ENCODE measurements at places on chromosomes 12 and 14.

DNA sequence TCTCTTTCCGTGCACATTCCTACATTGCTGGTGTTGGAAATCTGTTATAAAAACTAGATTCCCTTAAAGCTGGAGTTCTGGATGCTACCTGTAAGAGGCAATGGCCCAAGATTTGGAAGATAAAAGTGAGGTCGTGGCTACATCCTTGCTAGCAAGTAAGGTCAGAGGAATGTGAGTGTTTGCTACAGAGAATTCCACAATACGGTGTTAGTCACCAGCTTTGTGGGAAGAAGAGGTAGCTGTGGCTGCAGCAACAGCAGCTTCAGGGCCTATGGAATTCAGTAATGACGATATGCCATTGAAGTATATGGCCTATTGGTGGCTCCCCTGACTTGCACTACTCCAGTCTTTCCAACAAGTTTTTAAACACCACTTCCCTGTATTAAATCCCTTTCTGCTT is 227.7 kb upstream of the TMEM260 start:
- DNase-seq, result no peak

GRCh38 chr12:111309584-111309983 is 59.3 kb downstream of the PHETA1 start:
- DNase-seq, result no peak

DNA sequence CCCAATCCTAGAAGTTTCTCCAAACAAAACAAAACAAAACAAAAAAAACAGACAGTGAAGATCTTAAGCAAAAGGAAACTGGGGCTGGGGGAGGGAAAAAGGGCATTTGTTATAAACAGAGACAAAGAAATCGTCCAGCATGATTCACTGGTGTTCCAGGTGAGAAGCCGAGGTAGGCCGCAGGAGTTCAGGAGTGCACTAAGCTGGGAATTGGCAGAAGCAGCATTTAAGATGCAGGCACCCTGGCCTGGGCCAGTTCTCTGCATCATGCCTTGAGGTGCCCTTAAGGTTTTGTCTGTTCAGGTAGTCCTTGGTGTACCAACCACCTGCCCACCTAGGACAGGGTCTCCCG is 11.2 kb downstream of the TBX3 start:
- DNase-seq, result no peak

GRCh38 chr12:110763583-110763982 is 20.9 kb upstream of the PPP1CC start:
- no peak for DNase-seq

DNA sequence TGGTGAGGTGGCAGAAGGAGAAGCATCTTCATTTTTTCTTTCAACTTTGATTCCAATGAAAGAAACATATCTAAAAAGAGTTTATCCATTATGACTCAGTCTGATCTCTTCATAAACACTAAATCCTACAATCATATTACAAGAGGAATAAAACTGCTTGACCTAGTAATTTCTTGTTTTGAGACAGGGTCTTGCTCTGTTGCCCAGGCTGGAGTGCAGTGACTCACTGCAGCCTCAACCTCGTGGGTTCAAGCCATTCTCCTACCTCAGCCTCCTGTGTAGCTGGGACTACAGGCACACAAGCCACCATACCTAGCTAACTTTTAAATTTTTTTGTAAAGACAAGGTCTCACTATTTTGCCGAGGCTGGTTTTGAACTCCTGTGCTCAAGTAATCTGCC is 147.2 kb downstream of the NDUFA12 start:
- DNase-seq, result no peak

GRCh38 chr12:116525418-116526001 is 33.7 kb upstream of the MAP1LC3B2 start:
- no peak for DNase-seq

GRCh38 chr14:93984070-93984469 is 7.7 kb upstream of the ASB2 start:
- DNase-seq, result no peak

DNA sequence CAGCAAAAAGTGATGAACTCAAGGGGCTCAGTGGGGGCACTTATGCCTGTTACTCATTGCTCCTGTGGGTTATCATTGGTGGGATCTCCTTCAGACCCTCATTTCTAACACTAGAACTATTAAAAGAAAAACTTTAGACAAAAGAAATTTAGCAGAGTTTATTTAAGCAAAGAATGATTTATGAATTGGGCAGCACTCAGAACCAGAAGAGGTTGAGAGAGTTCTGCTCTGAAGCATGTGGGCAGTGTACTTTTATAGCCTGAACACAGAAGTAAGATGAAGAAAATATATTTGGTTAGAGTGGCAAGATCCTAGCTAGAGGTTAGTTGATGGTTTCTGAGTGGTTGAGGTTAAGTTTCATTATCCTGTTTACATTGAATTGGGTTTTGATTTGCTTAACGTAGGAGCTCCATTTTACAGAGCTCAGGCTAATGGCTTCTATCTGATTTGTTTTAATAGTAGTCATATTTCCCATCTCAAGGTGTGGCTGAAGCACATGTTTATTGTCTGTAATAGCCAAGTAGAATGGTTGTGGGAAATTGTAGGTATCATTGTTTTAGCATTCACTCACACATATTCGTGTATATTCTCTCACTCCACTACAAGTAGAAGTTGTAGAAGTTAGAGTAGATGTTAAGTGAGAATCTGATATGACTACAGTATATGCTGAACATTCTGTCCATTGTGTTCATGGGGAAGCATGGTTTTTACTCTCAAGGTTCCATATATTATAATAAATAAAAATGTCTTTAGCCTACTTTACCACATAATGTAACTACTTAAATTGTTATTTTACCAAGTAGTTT is 27.6 kb downstream of the LEMD3 start:
- no peak for DNase-seq

DNA sequence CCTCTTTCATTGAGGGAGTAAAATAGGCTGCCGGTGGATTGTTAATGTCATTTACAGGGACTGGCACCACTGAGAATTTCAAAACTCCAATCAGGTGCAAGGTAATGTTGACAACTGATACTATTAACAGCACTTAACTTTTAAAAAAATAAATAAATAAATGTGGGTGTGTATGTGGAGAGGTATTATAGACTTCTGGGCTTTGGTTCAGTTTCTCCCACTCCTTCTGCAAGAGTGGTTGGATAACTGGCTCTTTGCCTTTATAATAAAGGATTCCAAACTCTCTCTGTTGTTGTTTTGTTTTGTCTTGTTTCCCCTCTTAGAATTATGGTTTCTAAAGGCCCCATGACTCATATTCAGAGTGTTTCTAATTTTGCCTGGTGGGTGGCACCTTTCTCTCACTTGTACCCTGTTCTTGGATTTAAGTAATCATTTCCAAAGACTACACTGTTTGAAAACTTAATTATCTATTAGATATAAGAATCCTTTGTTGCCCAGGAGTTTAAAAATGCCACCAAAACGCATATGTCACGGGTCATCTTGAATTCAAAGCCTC is 151.6 kb upstream of the ARID2 start:
- DNase-seq, result no peak

- no peak for DNase-seq
Observed at GRCh38 chr12:65803251-65803650, 21.0 kb upstream of the HMGA2 start.

GRCh38 chr14:74826574-74826973 is 49.4 kb downstream of the PROX2 start:
- no peak for DNase-seq

DNA sequence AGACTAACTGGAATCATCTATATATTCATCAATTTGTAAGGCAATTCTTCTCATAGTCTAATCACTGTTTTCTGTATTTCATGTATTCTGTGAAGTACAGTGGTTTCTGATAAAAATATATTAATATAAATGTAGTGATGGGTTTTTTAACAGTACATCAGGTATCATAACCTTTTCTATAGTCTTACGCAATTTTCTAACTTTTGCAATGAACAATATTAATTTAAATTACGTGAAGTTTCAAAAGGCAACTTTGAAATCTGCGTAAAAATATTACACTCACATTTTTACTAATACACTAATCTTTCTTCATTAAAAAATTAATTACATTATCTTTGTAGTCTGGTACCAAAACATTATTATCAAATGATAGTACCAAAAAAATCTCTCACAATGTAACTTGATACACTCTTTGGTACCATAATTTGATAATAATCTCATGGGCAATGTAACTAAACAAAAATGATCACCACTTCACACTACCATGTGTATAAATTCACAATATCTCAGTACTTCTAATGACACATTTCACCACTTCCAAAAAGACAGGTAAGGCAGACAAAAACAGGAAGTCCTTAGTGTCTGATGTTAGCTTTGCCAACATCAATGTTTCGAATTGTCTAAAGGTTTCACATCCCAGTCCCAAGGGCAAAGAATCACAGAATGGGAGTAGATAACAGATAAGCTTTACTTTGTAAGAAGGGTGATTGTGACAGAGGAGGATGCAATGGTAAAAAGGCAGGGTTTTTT is 8.7 kb downstream of the DNAI7 start:
- DNase-seq, result no peak

DNA sequence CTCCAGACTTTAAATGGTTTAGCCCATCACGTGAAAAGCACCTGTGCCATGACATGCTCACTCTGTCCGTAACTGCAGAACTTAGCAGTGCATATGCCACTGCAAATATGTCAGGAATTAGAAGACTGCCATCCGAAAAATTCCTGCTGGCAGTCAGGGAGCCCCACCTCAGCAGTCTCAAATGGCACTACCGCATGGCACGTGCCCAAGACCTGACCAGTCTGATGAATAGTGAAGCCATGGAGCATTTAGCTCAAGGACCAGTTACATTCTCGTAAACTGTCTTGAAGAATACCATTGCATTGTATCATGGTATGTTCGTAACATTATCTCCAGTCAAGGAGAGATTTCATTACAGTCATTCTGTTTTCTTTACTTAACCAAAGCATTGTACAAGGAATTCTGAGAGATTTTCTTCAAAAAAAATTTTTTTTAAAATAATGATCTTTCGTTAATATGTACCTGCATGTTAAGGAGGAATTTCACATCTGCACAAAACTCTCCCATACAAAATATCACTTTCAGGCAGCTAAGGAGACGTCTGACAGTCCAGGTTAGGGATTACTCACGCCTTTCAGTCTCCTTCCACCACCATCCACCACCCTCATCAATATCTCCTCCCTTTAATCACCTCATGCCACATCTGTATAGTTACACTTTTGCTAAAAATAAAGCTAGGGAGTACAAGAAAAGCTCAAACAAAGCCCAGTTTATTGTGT is 138.5 kb downstream of the ANO2 start:
- no peak for DNase-seq

DNA sequence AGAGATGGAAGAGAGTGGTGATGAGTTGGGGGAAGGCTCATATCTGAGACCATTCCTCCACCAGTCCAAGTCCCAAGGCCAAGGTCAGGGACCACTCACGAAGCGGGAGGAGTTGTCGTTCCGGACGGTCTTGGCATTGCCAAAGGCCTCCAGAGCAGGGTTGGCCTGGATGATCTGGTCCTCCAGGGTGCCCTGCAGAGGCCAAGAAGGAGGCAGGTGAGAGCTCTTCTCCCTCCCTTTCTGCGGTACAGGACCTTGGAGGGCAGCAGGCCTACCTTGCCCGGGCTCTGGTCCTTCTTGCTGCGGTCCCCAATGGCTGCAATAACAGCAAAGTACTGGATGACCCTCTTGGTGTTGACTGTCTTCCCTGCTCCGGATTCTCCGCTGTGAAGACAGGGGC is 4.0 kb downstream of the MYH7 start:
- DNase-seq, result no peak

DNA sequence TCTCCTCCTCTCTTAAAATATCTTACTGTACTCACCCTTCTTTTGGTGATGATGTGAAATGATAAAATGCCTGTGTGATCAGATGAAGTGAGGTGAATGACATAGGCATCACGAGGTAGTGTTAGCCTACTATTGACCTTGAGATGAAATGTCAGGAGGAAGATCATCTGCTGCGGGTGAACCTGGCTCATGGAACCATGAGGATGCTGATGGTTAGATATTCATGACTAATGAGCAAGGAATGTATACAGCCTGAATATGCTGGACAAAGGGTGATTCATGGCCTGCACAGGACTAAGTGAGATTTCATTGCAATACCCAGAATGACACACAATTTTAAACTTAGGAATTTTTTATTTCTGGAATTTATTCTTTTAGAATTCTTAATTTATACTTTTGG is 89.6 kb downstream of the DAAM1 start:
- DNase-seq, result no peak

- no peak for DNase-seq
Observed at GRCh38 chr14:91021115-91021514, 39.3 kb downstream of the RPS6KA5 start.

GRCh38 chr14:24958271-24958670 is 91.7 kb downstream of the STXBP6 start:
- DNase-seq, result no peak

DNA sequence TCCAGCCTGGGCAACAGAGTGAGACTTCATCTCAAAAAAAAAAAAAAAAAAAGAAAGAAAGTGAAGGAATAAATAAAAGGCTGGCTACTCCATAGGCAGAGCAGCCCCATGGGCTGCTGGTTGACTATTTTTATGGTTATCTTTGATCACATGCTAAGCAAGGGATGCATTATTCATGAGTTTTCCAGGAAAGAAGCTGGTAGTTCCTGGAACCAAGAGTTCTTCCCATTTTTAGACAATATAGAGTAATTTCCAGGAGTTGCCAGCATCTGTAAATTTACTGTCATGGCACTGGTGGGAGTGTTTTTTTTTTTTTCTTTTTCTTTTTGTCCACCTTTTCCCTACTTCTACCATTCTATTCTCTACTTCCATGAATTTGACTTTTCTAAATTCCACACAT is 24.2 kb downstream of the FGD4 start:
- DNase-seq, result no peak

GRCh38 chr12:3885277-3886094 is 12.3 kb upstream of the PARP11 start:
- DNase-seq, result no peak

- DNase-seq, result no peak
Observed at GRCh38 chr14:39181026-39181692, 6.1 kb downstream of the PNN start.

- DNase-seq, result no peak
Observed at GRCh38 chr12:44531320-44531971, 344.7 kb downstream of the NELL2 start.

- no peak for DNase-seq
Observed at GRCh38 chr14:93788543-93789227, 400 bp upstream of the PRIMA1 start.

DNA sequence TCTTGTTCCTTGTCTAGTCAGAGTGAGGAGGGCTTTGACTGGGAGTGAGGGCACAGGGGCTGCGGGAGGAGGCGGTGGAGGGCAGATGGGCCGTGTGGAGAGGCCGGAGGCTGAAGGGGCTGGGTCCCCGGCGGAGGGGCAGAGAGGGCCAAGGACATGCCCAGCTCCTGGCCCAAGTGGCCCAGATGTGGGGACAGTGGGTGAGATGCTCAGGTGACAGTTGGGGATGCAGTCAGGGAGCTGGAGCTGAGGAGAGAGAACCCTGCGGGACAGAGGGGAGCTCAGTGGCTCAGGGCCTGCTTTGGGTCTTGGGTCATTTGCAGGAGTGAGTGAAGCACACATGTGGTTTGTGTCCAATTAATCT is 26.5 kb upstream of the PLD4 start:
- no peak for DNase-seq

DNA sequence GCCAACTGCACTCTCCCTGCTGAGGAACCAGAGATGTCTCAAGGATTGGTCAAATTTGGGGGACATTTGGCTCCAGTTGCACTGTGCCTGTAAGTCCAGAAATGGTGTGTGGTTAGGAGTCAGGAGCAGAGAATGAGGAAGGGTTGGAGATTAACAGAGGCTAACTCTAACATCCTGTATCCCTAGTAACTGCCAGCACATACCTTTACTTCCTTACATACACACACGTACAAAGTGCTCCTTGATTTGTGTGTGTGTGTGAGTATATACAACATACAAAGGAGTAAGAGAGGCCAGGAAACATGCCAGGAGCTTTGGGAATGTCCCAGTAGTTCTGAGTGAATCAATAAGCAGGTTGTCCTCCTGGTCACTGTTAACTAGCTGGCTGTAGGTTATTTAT is 39.8 kb upstream of the NRXN3 start:
- DNase-seq, result no peak

Data from stimulated activated CD4-positive, alpha-beta T cell treated with anti-CD3 and anti-CD28 coated beads, Interleukin-15, amount 100 ng/mL, for 1 hour (primary cell).